Brain (organoid and tissue), 16 donors: ENCODE measurements at places on chromosomes 2 and 18.

GRCh38 chr2:26346454-26347053, at the start of gene ADGRF3:
TSS of gene ADGRF3 (minus strand) at chr2:26346789. CDS start at chr2:26346234, 555 bp downstream.
- DNase-seq, result peak; percentile 74

- DNase-seq, result no peak
Measured at GRCh38 chr2:173354073-173354581, 545 bp upstream of the CDCA7 start.

GRCh38 chr2:181038796-181039195, 58.4 kb downstream of the UBE2E3 start:
- no peak for DNase-seq

DNA sequence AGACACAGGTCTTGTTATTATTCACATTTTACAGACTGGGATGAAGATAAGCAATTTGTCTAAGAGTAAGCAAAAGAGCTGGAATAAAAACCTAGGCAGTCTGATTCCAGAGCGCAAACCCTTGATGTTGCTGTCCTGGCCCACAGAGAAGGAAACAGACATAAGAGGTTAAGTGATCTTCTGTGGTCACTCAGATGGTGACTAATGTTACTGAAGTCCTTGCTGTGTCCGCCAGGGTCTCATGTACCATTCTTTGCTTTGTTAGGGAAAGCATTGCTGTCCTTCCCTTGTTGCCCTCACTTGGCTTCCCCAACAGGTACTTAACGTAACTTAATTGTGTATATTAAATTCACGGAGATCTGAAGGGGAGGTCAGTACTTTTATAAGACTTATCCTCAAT, 14.9 kb upstream of the FAP start:
- no peak for DNase-seq

GRCh38 chr2:237324405-237324831, 89.5 kb downstream of the COL6A3 start:
- DNase-seq, result no peak

GRCh38 chr2:228728961-228729360, 542.1 kb downstream of the PID1 start:
- no peak for DNase-seq

GRCh38 chr2:20231159-20231558, 6.2 kb upstream of the SDC1 start:
- DNase-seq, result no peak

DNA sequence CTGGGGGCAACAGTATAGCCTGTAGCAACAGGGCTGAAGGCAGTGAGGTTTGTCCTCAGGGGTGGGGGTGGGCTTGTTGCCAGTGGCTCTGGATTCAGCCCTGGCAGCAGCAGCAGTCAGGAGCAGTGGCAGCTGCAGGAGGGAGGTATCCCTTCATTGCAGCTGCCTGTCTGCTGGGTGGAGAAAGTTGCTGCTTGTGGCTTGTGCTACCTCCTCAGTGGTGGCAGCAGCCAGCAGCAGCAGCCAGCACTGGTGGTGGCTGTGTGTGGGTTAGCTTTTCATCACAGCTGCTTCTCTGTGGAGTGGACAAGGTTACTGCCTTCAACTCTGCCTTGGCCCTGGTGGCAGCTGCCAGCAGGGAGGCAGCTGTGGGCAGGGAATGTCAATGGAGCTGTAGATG, 94.9 kb downstream of the ARL6IP6 start:
- DNase-seq, result no peak

DNA sequence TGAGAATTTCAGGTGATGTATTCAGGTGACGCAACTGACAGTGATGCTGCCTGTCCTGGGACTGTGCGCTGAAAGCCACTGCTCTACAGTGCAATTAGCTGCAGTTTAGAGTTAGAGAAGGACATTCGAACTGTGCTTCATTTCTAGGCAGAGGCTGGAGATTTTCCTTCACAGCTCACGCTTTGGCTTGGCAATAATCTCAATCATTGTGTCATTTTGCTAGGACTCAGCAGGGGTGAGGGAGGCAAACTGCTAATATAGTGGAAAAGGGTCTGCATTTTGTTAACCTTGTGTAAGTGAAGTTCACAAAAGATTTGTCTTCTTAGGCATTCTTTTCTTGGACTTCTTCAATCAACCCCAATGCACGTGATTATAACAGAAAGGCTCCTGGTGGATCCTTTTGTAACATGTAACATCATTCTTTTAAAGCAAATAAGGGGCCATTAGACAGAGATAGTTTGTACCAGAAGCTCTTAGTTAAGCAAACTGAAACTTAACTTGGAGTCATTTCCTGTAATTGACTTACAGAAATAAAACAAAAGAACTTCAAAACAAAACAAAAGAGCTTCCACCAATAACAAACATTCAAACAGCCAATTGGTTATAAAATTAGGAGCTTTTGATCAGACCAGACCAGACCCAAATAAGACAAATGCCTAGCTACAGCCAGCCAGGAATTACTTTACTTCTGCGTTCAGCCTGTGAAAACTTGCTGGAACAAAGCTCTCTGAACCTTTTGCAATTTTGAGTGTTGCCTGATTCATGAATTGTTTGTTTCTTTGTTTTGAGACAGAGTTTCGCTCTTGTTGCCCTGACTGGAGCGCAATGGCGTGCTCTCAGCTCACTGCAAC, 1376.3 kb upstream of the CELF4 start:
- DNase-seq, result no peak

- no peak for DNase-seq
Measured at GRCh38 chr2:81974216-81974615, 1669.7 kb upstream of the LRRTM1 start.

DNA sequence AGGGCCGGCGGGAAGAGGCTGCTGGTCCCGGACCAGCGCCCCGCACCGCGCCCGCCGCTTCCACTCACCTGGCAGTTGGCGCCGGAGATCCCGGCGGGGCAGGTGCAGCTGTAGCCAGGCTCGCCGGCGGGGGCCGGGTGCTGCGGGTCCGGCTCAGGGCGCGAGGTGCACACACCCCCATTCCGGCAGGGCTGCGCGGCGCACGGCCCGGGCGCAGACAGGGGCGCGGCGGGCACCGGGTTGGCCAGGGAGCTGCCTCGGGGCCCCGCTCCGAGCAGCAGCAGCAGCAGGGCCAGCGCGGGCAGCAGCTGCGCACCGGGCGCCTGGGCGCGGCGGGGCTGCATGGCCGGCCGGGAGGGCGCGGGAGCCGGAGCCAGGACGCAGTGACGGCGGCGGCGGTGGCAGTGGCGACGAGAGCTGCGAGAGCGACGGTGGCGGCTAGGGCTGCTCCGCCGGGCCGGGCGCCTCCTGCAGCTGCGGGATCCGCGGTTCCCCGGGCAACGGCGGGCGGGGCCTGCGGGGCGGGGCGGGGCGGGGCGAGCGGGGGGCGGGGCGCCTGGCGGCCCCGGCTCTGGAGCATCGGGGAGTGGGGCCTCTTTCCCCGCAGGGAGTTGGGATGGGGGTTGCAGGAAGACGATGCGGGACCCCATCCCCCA, at the start of gene DNER:
Gene DNER, minus strand, starts transcription at position 476 of the 656 bp plus-strand sequence. Its CDS starts 132 bp downstream, at position 344.
- DNase-seq, result peak; percentile 90

- no peak for DNase-seq
Measured at GRCh38 chr18:25535495-25535894, 183.5 kb upstream of the ZNF521 start.

GRCh38 chr2:10277293-10278028, 25.2 kb upstream of the HPCAL1 start:
- no peak for DNase-seq

- no peak for DNase-seq
Measured at GRCh38 chr2:227460070-227460485, 11.9 kb upstream of the AGFG1 start.

DNA sequence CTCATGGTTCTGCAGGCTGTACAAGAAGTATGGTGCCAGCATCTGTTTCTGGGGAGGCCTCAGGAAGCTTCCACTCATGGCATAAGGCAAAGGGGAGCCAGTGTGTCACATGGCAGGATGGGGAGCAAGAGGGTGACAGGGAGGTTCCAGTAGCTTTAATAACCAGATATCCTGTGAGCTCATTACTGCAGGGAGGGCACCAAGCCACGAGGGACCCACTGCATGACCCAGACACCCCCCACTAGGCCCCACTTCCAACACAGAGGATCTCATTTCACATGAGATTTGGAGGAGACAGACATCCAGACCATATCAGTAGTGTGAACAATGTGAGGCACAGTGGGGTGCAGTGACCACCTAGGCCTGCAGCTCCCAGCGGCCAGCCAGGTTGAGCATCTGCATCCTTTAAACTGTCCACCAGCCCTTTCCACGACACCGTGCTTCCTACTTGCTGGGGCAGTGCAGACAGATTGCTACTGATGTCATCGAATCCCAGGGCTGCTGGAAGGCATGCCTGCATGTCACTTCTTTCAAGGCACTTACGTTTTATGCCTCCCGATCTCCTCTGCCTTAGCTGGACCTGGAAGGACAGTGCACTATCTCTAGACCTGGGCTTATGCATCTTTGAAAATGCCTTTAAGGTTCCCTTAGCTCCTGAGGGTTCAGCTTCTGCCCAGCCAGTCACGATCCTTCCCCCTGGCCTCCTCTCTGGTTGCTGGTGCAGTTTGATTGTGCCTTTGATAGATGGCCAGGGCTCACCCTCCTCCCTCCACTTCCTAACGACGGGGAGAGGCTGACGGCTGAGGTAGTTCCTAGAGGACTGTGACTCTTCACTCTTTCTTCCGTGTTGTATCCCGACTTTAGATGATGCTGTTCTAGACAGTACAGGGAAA, 174.3 kb downstream of the FAM210A start:
- DNase-seq, result no peak

DNA sequence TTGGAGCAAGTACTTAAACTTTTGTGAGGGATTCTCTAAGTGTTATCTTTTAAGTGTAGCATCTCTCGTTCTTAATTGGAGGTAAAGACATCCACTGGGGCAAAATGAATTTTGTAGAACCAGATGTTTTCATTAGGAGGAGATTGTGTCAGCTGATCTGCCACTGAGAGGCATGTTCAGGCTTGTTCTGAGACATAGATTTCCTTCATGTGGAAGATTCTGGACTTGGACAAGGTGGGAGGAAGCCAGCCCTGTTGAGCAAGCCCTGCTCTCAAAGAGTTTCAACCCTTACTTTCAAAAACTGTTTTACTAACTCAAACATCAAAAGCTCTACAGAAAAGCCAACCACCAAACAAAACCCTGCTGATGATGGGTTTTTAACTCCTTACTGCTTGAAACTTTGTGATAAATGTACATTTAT, 6.5 kb downstream of the MAP4K4 start:
- no peak for DNase-seq

DNA sequence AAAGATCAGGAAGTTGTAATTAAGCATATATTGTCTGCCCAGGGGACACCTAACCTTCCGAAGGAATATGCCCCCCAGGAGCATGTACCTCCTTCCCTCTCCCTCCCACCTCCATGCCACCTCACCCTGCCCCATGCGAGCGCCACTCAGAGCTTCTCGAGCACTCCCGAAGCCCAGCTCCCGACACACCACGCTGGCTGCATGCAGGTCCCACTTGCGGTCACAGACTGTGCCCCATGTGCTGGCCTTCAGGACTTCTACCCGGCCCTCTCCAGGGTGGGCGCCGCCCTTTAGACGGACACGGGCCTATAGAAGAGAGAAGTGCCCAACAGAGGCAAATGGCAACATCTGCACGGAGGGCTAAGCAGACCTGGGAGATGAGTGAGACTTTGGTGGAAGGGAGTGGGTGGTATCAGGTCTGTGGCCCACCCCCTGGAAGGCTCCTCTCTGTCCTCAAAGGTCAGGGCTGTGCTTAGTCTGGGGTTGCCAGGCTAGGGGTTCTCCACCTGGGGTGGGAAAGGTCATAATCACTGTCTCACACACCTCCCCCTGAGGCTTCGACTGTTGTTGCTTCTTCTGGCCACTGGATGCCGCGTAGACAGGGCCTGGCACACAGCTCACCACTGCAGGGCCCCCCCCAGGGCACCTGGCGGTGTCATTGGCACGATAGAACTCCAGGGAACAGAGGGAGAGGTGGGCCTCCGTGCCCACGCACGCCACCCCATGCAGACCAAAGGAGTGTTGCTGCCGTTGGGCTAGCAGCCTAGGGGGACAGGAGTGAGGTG, 6.6 kb downstream of the HTRA2 start:
- no peak for DNase-seq

DNA sequence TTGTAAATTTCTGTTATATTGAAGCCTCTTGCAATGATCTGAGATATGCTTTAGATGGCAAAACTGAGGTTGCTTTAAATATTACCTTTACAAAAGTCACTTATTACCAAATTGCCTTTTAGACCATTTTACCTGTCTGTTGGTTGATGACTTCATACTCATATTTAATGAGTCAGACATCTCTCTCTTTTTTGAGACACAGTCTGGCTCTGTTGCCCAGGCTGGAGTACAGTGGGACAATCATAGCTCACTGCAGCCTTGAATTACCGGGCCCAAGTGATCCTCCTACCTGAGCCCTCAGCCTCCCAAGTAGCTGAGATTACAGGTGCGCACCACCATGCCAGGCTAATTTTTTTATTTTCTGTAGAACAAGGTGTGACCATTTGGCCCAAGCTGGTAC, 11.5 kb upstream of the PPP4R3B start:
- DNase-seq, result no peak

DNA sequence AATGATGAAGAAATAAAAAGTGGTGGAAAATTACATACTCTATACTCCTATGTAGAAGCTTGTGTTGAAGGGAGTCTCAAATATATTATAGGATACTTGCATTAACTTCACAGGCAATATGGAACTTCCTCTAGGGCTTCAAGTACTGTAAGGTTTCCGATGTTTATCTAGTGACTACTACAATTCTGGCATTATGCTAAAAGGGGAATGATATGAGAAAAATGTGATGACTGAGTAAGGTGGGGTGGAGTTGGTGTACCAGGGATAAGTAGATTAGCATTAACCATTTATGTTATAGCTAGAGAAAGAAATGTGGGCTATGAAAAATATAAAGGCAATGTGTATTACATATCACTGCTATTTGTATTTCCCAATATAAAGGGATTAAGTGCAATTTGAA, 229.5 kb downstream of the DCC start:
- no peak for DNase-seq

DNA sequence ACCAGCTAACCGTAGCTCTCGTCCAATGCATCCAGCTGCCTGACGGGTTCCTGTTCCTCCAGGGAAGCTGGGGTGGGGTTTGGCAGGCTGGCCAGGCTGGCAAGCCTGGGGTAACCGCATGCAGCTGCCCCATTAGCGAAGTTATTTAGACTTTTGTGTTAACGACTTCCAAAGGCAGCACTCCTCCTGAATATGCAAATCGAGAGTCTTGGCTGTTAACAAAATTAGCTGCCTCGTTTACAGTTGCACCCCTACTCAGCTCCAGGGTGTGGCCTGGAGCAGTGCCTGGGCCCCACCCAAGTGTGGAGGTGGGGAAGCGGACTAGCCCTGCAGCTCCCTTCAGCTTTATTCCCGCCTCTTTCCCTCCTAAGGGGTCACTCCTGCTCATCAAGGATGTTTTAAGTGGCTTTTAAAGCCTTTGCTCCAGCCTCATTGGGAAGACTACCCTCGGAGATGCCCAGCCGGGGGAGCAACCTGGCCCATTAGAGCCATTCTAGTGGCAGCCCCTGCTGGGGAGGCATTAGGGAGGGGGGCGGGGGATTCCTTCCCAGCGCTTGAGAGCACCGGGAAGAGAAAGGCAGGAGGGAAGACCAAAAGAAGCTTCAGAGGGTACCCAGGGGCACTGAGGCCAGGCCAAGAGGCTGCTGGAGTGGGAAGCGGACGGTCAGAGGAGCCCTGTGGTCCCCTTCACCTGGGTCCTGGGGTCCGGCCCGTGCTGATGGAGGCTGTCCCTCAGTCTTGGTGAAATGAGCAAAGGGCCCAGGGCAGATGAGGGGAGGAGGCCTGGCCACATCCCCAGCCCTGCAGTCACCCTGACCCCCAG, 204.1 kb downstream of the CELF4 start:
- peak; percentile 78 for DNase-seq
